Stimulated activated CD8-positive, alpha-beta memory T cell treated with anti-CD3 and anti-CD28 coated beads, Interleukin-2, amount 100 ng/mL, for 48 hours (primary cell): ENCODE measurements at places on chromosomes 1 and 21.

GRCh38 chr1:204495777-204496176 is 1.2 kb upstream of the PIK3C2B start:
- DNase-seq, result no peak

DNA sequence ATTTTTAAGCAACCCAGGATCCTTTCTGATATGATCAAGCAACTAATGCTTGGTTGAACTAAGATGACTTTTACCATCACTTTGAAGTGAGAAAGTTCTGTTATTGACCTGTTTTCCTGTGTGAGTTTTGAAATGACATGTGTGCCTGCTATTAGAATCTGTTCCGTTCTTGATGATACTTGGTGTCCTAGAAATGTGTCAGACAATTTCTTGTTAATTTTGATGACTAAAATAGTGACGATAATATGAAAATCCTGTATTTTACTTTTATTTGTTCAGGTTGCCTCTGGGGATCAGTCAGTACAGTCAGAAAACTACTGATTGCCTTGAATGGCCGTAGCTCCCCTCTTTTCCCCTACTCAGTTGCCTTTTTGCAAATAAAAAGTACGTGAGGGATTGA is 228.0 kb downstream of the RYR2 start:
- no peak for DNase-seq

- no peak for DNase-seq
These were observed 28.4 kb downstream of the EGLN1 start for GRCh38 chr1:231393668-231394067.

- no peak for DNase-seq
These were observed 252.6 kb downstream of the GPR52 start for GRCh38 chr1:174700314-174700713.

DNA sequence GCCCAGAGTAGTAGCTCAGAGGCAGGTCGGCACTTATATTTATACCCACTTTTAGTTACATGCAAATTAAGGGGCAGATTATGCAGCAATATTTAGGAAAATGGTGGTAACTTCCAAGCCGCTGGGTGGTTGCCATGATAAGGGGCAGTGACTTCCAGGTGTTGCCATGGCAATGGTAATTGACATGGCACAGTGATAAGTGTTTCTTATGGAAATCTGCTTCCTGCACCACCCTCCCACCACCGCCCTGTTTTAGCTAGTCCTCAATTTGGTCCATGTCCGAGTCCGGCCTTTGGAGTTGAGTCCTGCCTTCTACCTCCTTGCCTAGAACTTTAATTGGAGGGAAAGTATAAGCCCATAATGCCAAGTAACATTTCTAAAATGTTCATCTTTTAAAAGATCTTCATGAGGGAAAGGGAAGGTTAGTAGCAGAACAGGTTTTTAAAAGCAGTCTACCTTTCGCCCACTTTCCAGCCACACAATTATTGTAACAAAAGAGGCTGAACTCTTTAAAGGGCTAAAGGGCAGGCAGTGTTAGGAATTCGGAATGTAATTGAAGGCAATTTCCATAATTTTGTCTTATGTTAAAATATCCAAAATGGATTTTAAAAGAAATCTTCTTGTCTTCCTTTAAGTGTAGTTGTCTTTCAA is 21.7 kb downstream of the ZBTB8B start:
- no peak for DNase-seq

- DNase-seq, result no peak
These were observed 134.7 kb upstream of the KCNJ15 start for GRCh38 chr21:38121888-38122720.

GRCh38 chr1:163863731-163864130 is 542.0 kb downstream of the NUF2 start:
- no peak for DNase-seq
